Esophagus muscularis mucosa (tissue), 4 donors: ENCODE measurements at places on chromosomes 4 and X.

- DNase-seq, result no peak
- H3K36me3 ChIP-seq, result no peaks in the 10 kb centered on the region
- no peaks in the 10 kb centered on the region for H3K27me3 ChIP-seq
- H3K4me3 ChIP-seq, result no peak overlapping the region
- H3K4me1 ChIP-seq, result no peaks in the 10 kb centered on the region
These were observed 747.6 kb upstream of the FTHL17 start for GRCh38 chrX:31819455-31819854.

DNA sequence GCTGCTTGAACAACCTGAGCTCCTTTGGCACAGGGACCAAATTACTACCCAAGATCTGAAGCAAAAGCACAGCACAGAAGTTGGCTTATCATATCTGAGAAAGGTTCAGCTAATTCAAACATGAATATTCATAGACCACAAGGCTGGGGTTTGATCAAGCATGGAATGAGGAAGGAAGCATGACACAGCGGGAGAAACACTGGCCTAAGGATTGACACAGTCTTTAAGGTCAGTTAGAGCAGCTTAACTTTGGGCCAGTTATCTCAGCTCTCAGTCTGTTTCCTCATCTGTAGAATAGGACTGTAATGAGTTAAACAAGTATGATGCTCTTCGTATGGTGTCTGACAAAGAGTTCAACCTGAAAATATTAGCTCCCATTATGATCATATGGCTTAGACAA lies 88.5 kb upstream of the CBR4 start:
- peaks cover 19% of the 10 kb centered on the region for H3K4me1 ChIP-seq
- H3K27ac ChIP-seq, result peak overlapping the region; percentile 59
- peaks cover 23% of the 10 kb centered on the region for H3K36me3 ChIP-seq
- no peak for DNase-seq
- H3K27me3 ChIP-seq, result no peaks in the 10 kb centered on the region

DNA sequence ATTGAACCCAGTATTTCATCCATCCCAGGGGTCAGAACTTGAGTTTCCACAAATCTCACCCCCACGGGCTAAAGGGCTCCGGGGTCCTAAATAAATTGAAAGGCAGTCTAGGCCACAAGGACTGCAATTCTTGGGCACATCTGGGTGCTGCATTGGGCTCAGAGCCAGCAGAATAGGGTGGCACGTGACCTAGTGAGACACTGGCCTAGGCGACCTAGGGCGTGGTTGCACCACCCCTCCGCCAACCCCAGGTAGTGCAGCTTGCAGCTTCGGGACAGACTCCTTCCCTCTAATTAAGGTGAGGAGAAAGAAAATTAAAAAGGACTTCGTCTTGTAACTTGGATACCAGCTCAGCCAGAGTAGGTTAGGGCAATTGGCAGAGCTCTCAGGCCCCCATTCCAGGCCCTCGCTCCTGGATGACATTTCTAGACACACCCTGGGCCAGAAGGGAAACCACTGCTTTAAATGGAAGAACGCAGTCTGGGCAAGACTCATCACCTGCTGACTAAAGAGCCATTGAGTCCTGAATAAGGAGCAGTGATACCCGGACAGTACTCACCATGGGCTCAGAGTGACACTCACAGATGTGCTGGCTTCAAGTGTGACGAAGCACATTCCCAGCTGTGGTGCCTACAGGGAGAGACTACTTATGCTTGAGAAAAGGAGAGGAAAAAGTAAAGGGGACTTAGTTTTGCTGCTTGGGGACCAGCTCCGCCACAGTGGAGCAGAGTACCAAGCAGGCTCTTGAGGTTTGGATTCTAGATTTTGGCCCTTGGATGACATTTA lies 735.4 kb downstream of the FSTL5 start:
- no peaks in the 10 kb centered on the region for H3K4me1 ChIP-seq
- DNase-seq, result no peak
- no peak overlapping the region for H3K4me3 ChIP-seq
- no peaks in the 10 kb centered on the region for H3K27me3 ChIP-seq
- H3K27ac ChIP-seq, result no peak overlapping the region

- no peaks in the 10 kb centered on the region for H3K27me3 ChIP-seq
- no peak overlapping the region for H3K27ac ChIP-seq
- DNase-seq, result no peak
These were observed 11.3 kb upstream of the SLC9A7 start for GRCh38 chrX:46770000-46770816.

GRCh38 chrX:11664211-11665167 lies 1.2 kb downstream of the ARHGAP6 start:
- H3K4me1 ChIP-seq, result peaks cover 18% of the 10 kb centered on the region
- peak overlapping the region; percentile 81 for H3K27ac ChIP-seq
- H3K4me3 ChIP-seq, result peak overlapping the region; percentile 67
- no peaks in the 10 kb centered on the region for H3K36me3 ChIP-seq

DNA sequence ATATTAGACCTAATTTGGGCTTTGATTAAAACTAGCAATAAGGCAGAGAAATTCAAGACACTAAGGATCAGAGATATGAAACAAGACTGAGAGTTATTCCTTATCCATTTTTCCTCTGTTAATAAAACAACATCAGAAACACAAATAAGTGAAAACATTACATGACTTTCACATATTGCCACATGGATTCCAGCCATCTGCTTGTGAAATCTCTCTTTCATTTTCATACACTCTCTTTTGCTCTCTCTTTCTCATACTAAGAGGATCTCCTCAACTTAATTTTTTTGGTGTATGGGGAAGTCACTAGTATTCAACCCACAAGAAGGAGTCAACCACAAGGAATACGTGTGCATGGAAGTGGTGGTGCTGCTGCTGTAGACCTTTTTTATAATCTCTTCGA lies 183.0 kb downstream of the LDB2 start:
- no peak for DNase-seq
- no peak overlapping the region for H3K4me3 ChIP-seq
- H3K36me3 ChIP-seq, result no peaks in the 10 kb centered on the region
- H3K4me1 ChIP-seq, result no peaks in the 10 kb centered on the region
